Lung (tissue), 17 donors: ENCODE measurements at places on chromosomes 1 and 21. TPM values are rescaled to one million over a fixed set of nuclear protein-coding genes. Genes with fewer than 3 reads are reported as not detected.

GRCh38 chr1:162670928-162671663 lies 38.8 kb downstream of the DDR2 start:
- DNase-seq, result no peak
- H3K36me3 ChIP-seq, result no peaks in the 10 kb centered on the region
- peak overlapping the region; percentile 34 for H3K27ac ChIP-seq

GRCh38 chr1:244042293-244042692 lies 8.8 kb upstream of the ZBTB18 start:
- H3K27me3 ChIP-seq, result no peaks in the 10 kb centered on the region
- H3K36me3 ChIP-seq, result no peaks in the 10 kb centered on the region
- DNase-seq, result no peak
- no peaks in the 10 kb centered on the region for H3K4me1 ChIP-seq
- H3K27ac ChIP-seq, result no peak overlapping the region
- no peak overlapping the region for H3K4me3 ChIP-seq

DNA sequence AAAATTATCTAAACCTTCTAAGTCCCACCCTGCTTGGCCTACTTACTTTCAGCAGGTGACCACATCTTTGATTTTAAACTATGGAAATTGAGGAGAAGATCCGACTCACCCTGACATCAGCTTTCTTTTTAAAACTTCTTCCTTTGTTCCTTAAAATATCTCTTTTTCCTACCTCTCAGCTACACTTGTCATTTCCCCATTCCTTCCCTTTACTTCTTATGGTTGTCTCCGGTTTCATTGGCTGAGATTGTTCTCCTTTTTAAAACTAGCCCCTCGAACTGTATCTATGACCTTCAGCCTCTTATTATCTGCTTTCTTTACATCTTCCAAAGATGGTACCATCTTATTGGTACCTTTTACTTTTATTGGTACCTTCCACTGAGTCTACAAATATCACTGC lies 87.8 kb upstream of the NRIP1 start:
- H3K27ac ChIP-seq, result no peak overlapping the region
- no peaks in the 10 kb centered on the region for H3K36me3 ChIP-seq
- no peaks in the 10 kb centered on the region for H3K27me3 ChIP-seq
- H3K4me3 ChIP-seq, result no peak overlapping the region
- no peak for DNase-seq

DNA sequence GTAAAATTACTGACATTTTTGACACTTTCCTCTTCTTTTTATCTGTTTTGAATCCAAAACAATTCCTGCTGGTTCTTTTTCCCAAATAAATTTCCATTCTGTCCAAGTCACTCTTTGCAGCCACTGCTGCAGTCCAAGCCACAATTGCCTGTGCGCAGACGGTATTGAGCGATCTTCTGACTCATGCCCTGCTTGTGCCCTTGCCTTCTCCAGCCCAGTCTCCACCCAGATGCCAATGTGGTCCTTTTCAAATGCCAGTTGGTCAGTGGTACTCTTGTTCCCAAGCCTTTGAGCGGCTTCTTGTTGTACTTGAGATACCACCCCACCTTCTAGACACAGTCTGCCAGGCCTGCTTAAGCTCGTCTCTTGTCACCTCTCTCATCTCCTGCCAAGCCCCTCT lies 78.9 kb downstream of the CAMTA1 start:
- no peak for DNase-seq
- no peak overlapping the region for H3K4me3 ChIP-seq
- H3K36me3 ChIP-seq, result peaks cover 4% of the 10 kb centered on the region
- no peaks in the 10 kb centered on the region for H3K27me3 ChIP-seq
- H3K4me1 ChIP-seq, result no peaks in the 10 kb centered on the region

DNA sequence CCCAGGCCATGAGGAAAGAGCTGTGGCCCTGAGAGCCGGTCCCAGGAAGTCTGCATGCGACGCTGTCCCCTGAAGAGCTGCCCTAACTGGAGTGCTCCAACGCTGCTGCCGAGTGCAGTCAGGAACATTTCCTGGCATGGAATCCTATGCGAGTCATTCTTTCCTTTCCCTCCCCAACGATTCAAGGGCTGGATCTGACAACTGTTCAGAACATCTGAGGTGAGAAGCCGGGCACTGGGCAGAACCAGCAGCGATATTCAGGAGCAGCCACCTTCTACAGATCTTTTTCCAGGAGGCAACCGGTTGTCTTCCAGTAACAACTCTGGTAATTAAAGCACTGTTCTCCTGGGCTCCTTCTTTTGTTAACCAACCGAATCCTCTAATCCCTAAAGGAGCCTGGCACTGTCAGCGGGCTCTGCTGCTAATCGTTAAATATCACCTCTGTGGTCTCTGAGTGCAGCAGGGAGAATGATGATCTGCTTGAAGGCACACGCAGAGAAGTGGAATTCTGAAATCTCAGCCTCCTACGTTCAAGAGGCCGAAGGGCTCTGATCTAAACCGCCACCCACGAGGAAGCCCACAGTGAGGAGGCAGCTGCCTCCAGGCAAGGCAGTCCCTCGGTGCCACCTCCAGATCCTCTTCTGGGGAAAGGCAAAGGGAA lies 55.8 kb downstream of the SLC45A1 start:
- peaks cover 28% of the 10 kb centered on the region for H3K4me1 ChIP-seq
- peak overlapping the region; percentile 91 for H3K27ac ChIP-seq
- no peaks in the 10 kb centered on the region for H3K27me3 ChIP-seq
- DNase-seq, result peak; percentile 87

DNA sequence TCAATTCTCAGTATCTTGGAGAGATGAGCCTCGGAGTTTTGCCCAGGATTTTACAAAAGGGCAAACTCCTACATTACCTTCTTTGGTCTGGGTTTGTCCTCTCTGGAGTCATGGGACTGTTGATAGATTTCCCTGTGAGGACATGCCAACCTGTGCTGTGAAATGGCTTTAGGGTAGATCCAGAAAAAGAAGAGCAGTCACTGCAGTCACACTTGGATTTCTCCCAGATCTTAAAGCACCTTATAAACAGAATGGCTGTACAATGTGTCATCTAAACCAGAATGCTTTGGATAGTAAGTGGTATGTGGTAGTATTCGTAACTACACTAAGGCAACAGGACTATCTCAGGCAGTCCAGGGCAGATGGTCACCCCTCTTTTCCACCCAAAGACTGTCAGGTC lies 1.9 kb upstream of the CSRP1 start:
- H3K4me1 ChIP-seq, result peaks cover 27% of the 10 kb centered on the region
- DNase-seq, result no peak
- H3K4me3 ChIP-seq, result no peak overlapping the region

GRCh38 chr1:37831809-37832208 lies 23.8 kb upstream of the YRDC start:
- peaks cover 28% of the 10 kb centered on the region for H3K36me3 ChIP-seq
- H3K4me1 ChIP-seq, result no peaks in the 10 kb centered on the region
- DNase-seq, result no peak
- H3K27me3 ChIP-seq, result no peaks in the 10 kb centered on the region
- H3K4me3 ChIP-seq, result no peak overlapping the region

- H3K27me3 ChIP-seq, result no peaks in the 10 kb centered on the region
- DNase-seq, result peak; percentile 29
- H3K4me3 ChIP-seq, result no peak overlapping the region
- no peak overlapping the region for H3K27ac ChIP-seq
- peaks cover 11% of the 10 kb centered on the region for H3K4me1 ChIP-seq
Measured at GRCh38 chr1:68293609-68294366, 61.5 kb upstream of the WLS start.

The SPATA45 gene
- total RNA-seq, result not detected

The FYB2 gene
- 5.1 TPM for total RNA-seq

The NBPF14 gene
- total RNA-seq, result 55.6 TPM

The FAM72C gene
- total RNA-seq, result 0.09 TPM

The OR2L5 gene
- not detected for total RNA-seq
